ENCODE measurements at places on chromosomes 7 and 10.

DNA sequence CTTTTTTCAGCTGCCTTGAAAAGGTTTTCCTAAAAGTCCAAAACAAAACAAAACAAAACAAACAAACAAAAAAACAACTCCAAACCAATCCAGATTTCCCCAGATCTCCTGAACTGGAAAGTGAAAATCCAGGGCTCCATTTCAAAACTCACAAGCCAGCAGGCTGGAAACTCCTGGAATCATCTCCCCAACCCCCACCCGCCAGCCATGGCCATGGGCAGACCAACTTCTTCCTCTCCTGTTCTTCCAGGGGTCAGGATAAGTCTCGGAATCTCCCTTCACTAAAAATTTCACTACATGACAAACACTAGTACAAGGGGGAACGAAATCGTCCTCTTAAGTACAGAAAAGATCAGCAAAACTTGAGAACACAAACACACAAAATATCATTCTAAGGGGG lies 40.4 kb downstream of the GNA12 start:
- DNase-seq: no peak

DNA sequence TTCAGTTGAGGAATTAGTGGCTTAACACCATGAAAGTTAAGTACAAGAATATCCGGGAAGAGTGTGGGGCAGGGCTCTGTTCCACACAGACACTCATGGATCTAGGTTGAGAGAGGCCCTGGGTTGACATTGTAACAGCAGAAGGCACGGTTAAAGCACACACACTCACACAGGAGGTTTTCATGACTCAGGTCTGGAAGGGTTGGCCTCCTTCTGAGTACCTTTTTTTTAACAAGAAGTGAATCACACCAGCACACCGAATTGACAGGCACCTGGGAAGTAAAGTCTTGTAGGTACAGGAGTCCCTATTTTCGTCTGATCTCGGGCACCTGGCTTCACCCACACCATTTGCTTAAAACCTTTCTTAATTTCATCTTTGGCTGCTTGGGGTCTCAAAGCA lies 509.4 kb upstream of the ADARB2 start:
- no peak for DNase-seq

DNA sequence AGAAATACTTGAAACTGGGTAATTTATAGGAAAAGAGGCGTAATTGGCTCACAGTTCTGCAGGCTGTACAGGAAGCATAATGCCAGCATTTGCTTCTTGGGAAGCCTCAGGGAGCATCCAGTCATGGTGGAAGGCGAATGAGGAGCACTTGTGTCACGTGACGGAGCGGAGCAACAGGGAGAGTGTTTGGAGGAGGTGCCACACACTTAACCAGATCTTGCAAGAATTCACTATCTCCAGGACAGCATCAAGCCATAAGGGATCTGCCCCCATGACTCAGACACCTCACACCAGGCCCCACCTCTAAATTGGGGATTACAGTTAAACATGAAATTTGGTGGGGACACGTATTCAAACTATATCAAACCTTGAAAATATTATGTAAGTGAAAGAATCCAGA lies 89.3 kb downstream of the WIPF3 start:
- no peak for DNase-seq

GRCh38 chr10:111379534-111380187 lies 302.8 kb downstream of the ADRA2A start:
- DNase-seq: no peak

Data from fibroblast of mammary gland (primary cell).